Right ventricle myocardium inferior (tissue), 1 donor: ENCODE measurements at places on chromosomes 1 and 21. TPM values are rescaled to one million over a fixed set of nuclear protein-coding genes. Genes with fewer than 3 reads are reported as not detected.

DNA sequence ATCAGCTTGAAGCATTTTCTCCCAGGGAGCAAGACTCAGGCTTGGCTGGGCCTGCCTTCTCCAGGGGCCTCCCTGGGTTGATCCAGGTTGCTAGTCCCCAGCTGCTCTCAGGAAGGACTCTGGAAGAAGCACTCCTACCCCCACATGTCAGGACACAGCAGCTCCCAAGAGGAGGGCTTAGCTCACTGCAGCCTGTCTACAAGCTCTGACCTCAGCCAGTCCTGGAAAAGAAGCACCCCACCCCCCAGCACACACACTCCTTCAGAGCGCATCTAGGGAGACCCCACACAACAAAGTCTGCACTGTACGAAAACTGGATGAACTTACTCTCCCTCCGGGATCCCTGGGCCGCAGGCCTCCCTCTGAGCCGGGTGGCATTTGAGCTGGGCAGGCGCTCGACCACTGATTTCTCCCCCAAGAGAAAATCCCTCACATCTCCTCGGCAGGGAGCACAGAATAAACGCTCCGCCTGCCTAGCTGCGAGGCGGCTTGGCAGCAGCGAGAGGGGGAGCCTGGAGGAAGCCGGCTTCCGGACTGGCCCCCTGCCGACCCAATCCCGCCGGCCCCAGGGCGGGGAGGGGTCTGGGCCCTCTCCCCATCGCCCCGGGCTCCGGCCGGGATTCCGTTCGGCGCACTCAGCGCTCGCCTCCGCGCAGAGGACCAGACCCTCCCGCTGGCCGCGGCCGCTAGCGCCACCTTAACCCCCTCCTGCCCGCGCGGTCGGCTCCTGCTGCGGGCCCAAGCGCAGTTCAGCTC lies at the start of gene KCNA2:
Gene KCNA2 (minus strand): TSS at position 458 of the 756 bp plus-strand sequence. CDS start 1,576 bp downstream, outside the sequence.
- DNase-seq: peak; percentile 77

- no peak for DNase-seq
Measured at GRCh38 chr1:201036188-201036842, 12.8 kb upstream of the KIF21B start.

GRCh38 chr21:14985306-14985705 lies 79.5 kb downstream of the NRIP1 start:
- no peak for DNase-seq

Gene SUCO
- 17.9 TPM for total RNA-seq
